SW 1271 (cell line): ENCODE measurements at places on chromosomes 5 and 9.

DNA sequence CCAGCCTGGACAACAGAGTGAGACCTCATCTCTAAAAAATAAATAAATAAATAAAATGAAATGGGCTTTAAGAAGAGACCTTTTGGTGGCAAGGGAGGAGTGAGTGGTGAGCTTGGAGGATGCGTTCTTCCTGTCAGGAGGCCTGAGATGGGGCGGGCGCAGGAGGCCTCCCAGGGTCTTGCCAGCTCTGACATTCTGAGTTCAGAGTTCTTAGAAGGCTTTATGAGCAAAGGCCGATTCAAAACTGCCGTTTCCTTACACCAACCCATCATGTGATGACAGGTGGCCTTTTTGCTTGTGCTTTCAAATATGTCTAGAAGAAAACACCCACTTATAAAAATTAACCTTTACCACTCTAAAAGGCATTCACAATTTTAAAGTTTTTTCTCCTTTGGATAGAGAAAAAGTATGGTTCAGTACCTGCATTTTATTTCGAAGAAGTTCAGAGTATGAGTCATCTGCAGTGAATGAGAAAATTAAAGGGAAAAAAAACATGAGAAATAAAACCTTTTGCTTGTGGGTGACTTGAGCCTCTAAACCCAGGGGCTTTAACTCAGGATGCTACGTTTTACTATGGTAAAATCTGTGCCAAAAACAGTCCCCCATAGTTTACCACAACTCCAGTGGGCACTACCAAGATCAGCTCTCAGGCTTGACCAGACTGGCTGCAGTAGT, 157.4 kb upstream of the OTULINL start:
- DNase-seq, result no peak

- no peak for DNase-seq
These were observed 245.1 kb downstream of the FSTL4 start for GRCh38 chr5:133367071-133367786.

DNA sequence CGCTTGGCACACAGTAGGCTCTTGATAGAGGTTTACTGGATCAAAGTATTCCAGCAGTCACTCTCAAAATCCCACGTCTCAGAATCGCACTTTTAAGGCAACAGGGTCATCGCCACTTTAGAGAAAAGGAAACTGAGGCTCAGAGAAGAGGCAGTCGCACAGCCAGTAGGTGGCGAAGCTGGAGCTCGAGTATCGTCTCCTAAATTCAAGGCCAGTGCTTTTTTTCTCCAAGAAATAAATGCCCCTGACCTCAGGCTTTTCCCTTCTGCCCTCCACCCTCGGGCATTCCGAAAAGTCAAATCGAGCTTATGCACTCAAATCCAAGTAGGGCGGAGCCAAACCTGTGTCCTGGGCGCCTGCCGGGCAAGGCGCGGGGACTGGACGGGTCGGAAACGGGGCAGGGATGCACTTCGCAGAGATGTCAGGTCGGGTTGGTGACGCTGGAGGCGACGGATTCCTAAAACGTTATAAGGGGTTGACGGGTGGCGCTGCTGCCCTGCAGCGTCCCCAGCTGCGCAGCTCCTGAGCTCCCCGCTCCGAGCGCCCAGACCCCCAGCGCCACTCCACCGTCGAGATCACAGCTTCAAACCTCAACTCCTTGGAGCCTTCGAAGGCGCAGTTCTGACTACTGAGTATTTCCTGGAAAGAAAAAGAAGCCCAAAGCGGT, 4.7 kb upstream of the FOXB2 start:
- DNase-seq, result no peak

- DNase-seq, result no peak
These were observed 12.8 kb upstream of the PITX1 start for GRCh38 chr5:135046661-135047346.

DNA sequence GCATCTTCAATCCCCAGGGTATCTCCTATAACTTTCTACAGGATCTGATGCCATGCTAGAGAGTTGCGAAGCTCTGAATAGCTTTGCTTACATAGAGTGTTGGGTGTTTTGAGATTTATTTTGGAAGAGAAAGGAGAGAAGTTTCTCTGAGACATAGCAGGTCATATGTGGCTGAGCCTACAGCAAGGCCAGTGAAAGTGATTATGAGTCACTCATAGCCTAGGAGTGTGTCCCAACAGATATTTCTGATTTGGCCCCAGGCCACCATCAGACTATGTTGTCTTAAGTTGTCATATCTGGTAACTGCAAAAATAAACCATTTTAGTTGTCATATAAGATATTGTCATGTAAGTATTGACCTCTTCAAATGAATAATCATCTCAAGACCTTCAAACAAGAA, 132.0 kb upstream of the RAI14 start:
- DNase-seq, result no peak

GRCh38 chr9:108645520-108645919, 210.3 kb downstream of the ACTL7B start:
- DNase-seq, result no peak

DNA sequence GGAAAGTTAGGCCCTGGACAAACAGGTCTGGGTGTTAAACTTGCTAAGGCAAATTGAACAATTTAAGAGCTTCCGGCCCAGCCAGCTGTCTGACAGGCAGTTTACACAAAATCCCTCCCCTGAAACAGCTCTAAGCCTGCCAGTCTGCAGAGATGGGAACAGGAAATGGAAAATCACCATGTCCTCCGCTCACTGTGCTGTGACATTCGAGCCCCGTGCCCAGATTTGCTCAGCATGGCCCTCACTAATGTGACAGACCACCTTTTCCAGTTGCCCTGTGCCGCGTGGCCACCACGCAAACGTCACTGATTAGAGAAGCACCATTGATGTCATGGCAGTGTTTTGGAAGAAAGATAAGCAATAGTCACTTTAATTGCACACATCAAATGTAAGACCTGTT, 41.0 kb downstream of the CCNJL start:
- DNase-seq, result no peak

- peak; percentile 36 for DNase-seq
These were observed 90.4 kb downstream of the ZNF608 start for GRCh38 chr5:124655921-124656511.

DNA sequence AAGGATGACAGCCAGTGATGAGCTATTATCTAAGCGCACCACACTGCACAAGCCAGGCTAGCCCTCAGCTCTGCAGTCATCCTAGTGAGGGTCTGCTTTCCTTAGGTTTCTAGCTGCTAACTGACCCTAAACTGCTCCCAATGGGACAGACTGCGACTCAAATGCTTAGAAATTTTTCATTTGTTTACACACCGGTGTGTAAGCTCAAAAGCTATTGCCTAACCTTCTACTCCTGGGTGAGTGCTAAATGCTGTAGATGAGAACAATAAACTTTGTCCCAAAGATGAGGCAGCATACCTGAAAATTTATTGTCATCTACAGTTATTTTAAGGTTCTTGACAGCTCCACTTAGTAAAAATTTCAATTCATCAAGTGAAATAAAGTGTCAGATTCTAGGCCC, 311.4 kb downstream of the TMEM167A start:
- no peak for DNase-seq

DNA sequence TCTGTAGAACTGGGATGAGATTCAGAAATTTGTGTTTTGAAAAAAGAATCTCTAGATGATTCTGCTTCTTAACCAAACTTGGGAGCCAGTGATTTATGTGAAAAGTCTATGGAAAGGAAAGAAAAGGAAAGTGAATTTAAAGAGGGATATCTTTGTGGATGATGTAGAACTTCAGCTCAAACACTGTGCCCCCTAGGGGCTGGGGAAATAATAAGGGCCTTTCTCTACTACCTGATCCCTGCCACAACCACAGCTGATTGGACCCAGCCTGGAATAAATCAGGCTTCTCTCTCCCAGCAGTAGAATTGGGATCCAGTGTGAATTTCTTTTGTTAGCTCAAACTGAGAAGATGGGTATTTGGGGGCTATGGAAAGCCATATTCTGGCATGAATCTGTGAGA, 155.0 kb downstream of the PRELID2 start:
- peak; percentile 7 for DNase-seq

- no peak for DNase-seq
These were observed 111.1 kb downstream of the ASTN2 start for GRCh38 chr9:117303643-117304230.

- DNase-seq, result no peak
These were observed 660.3 kb upstream of the WWC1 start for GRCh38 chr5:167631191-167631590.

GRCh38 chr5:120882038-120882775, 418.1 kb downstream of the PRR16 start:
- DNase-seq, result no peak

DNA sequence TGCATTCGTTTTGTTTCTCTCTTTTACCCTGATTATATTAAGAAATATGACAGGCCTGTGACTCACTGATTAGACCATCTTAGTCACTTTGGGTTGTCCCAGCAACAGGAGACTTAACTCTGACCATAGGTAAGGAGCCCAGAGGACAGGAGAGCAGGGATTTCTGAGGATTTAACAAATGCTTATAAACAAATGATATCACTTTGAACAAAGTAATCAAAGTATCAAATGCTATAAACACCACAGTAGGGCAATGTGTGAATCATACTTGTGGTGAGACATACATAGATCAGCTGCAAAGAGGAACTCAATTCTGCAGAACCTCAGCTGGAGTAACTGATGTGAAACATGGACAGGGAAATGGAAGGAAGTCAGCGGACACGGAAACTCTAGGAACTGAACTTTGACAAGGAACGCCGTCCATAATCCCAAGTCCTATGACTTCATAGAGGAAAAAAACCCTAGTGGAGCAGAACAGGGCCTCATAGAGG, 190.6 kb upstream of the MSX2 start:
- peak; percentile 25 for DNase-seq

- no peak for DNase-seq
These were observed 151.1 kb upstream of the TAS2R1 start for GRCh38 chr5:9781275-9781674.

DNA sequence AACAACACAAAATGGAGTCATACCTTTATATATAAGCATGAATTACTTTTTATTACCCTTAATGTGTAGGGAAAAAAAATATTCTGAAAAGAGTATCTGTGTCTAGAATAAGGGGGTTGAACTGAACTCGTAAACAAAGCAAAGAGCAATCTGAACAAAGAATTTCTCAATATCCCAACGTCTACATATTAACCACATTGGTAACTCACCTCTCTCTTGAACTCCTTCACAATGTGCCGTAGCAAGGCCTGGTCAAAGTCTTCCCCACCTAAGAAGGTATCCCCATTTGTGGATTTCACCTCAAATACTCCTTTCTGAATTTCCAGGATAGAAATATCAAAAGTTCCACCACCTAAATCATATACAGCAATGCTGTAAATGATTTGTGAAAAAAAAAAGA, 8.4 kb downstream of the HSPA9 start:
- no peak for DNase-seq

GRCh38 chr9:130186839-130187522, 14.8 kb downstream of the NCS1 start:
- DNase-seq, result peak; percentile 57

DNA sequence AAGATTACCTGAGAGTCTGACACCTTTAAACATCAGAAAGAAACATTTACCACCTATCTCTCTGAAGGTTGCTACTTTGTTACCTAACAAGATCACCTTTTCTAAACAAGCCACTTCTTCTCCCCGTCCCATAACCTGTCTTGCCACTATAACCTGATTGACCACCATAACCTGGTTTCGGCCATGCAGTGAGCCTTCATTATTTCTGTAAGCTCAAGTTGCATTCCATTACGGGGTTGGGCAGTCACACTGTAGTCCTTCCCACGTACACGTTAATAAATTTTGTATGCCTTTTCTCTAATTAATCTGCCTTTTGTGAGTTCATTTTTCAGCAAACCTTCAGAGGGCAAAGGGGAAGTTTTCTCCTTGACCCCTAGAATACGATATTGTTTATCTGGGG, 28.0 kb upstream of the CCNG1 start:
- no peak for DNase-seq

DNA sequence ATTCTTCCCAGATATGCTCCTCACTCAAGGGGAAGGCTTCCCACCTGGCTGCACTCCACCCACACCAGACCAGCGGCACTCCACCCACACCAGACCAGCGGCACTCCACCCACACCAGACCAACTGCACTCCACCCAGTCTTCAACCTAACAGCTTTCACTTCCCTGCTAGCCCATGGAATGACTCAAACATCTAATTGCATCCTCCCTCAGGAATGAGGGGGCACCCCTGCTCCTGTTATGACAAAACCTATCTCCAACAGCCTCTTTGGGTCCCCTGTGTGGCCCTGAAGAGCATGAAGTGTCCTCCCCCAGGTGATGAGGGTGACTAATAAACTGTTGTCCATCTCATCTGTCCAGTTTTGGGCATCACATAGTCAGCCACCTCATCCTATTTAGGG, 556.6 kb upstream of the TUSC1 start:
- no peak for DNase-seq

- DNase-seq, result no peak
These were observed 133.4 kb upstream of the SLC30A5 start for GRCh38 chr5:68960456-68960855.

GRCh38 chr5:40276426-40277102, 403.2 kb upstream of the PTGER4 start:
- no peak for DNase-seq

- no peak for DNase-seq
These were observed 788 bp downstream of the ZNF346 start for GRCh38 chr5:177023303-177023664.

DNA sequence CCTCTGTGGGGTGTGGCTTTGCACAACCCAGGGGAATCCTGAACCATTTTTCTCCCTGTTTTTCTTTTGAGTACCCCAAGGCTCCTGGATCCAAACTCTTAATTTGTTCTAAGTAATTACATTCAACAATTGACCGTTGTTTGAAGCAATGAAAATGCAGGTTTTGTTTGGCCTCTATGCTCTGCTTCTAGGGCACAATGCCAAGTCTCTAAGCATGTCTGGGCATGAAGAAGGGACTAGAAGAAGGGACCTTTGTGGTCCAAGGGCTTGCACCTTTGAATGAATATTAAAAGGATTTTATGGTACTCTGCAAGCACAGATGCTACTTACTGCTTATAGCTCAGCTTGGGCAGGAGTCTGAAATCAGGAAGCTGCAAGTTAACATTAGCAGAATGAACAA, 6.6 kb upstream of the ENC1 start:
- no peak for DNase-seq

DNA sequence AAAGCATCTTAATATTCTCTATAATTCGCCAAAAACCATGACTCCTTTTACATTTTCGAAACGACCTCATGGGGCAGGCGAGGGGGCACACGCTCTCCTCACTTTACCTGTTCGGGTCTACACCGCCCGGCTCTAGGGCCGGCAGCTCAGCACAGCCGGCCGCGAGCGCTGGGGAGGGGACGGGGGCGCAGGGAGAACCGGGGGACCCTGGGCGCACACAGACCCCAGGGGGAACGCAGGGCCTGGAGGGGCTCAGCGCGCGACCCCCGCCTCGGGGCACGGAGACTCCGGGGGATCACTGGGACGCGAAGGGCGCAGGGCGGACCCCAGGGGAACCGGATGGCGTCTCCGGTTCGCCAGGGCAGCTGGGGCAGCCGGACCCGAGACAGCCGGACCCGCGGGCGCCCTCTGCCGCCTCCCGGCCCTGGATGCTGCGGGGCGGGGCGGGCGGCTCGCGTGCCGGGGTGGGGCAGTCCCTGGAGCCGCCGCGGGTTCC, at the start of gene AHRR:
AHRR (plus strand) TSS at position 485 of the 496 bp plus-strand sequence. CDS start 22,189 bp downstream, outside the sequence.
- peak; percentile 54 for DNase-seq

DNA sequence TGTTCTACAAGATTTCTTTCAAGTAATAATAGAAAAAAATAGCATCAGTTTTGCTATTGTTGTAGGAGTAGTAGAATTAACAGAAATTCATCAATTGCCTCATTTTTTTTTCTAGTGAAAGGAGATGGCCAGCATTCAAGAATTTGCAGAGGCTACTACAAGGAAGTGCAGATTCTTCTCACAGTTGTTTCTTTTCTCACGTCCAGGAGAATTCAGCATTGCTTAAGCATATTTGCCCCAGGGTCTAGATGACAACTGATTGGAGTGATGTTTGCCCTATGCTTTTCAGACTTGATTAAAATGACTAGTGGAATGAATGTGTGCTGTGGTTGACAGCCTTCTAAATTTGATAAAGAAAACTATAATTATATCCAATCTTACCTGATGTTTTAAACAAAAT, 46.6 kb upstream of the SLC12A2 start:
- DNase-seq, result no peak
